ENCODE measurements at places on chromosomes 4 and X.

DNA sequence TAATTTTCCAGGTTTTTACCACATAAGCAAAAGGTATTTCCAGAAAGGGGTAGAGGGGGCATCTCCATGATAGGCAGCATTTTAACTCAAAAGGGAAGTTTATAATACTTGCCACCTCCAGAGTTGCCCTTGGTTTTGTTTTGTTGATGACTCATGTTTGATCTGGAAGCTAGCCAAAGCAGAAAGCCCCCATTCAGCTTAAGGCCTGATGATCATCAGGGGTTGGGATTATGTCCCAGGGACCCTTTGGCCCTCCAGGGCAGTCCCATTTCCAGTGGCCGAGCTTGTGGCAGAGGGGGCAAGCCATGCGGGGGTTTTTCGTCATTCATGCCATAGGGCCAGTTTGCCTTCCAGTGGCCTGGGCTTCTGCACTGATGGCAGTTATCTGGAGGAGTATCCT is 143.0 kb upstream of the PLAC1 start:
- DNase-seq: no peak

DNA sequence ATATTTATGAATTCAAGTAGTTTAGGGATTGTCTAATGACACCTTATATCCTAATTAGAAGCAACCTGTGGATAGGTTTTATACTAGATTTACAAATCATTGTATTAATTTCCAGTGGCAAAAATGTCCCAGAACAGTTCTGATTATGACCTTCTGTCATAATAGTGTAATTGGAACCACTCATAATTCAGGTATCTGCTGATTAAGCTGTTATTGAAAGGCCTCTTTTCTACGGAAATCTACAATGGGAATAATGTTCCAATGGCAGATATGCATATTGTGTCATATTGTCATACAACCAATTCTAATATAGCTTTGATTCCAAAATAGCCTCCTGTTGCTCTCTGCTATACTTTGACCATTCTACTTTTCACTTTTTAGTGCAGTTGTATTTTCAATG is 19.0 kb downstream of the MMRN1 start:
- DNase-seq: no peak

- no peak for DNase-seq
Observed at GRCh38 chrX:24026432-24026831, 554 bp downstream of the KLHL15 start.

DNA sequence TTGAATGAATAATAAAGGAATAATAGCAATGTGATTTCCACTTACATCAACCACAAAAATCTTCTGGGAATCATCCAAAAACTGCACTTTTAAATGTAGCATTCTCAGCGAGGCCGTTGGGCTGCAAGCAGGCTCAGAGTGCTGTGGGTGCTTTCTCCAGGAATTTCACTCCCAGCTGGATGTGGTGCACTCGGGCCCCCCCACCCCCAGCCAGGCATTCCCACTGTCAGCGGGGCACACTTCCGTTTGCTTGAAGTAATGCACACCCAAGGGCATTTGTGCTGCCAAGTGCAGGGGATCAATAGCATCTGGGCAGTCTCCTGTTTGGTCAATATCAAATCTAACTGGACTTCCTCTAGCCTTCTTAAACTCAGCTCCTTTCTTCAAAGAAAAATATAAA is at the start of gene FRMD7:
Gene FRMD7 (minus strand): TSS at position 278 of the 400 bp plus-strand sequence. CDS start 176 bp downstream, at position 102.
- no peak for DNase-seq

DNA sequence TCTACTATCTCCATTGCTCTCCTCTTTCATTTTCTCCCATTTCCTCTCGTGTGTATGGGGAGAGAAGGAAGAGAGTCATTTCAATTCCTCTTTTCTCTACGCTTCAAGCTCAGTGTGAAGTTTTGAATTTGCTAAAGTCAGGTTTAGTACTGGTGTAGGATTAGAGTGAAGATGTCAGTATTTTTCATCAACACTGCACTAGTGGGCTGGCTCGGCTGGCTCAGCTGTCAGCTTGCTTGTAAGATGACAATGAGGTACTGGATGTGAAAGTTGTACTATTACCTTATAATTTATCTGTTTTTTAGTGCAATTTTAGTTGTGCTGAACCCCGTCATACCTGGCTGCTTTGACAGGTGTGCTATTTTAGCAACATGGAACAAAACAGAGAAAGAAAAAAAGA is 2.1 kb upstream of the SH2D1A start:
- no peak for DNase-seq

DNA sequence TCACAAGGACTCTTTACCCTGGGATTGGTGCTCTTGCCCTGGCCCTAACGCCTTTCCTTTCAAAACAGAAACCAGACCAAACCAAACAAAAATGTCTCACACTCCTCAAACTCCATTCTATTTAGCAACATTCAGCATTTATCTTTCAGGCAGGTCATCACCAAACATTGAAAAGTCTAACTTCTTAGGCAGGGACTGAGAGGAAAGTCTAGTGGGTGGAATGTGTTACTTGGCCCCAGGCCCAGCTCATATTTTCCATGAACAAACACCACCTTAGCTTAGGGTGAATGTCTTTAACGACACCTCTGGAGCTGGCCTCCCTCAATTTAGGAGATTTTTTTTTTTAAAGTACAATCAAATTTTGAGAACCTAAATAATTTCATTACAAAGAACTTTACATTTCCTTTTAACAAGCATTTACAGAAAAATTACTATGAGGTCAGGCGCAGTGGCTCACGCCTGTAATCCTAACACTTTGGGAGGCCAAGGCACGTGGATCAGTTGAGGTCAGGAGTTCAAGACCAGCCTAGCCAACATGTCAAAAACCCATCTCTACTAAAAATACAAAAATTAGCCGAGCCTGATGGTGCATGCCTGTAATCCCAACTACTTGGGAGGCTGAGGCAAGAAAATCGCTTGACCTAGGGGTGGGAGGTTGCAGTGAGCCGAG is 10.2 kb upstream of the N4BP2 start:
- no peak for DNase-seq

GRCh38 chr4:162457071-162457865 is 293.5 kb upstream of the FSTL5 start:
- DNase-seq: peak; percentile 85

GRCh38 chr4:40190019-40190418 is 6.8 kb upstream of the RHOH start:
- no peak for DNase-seq

DNA sequence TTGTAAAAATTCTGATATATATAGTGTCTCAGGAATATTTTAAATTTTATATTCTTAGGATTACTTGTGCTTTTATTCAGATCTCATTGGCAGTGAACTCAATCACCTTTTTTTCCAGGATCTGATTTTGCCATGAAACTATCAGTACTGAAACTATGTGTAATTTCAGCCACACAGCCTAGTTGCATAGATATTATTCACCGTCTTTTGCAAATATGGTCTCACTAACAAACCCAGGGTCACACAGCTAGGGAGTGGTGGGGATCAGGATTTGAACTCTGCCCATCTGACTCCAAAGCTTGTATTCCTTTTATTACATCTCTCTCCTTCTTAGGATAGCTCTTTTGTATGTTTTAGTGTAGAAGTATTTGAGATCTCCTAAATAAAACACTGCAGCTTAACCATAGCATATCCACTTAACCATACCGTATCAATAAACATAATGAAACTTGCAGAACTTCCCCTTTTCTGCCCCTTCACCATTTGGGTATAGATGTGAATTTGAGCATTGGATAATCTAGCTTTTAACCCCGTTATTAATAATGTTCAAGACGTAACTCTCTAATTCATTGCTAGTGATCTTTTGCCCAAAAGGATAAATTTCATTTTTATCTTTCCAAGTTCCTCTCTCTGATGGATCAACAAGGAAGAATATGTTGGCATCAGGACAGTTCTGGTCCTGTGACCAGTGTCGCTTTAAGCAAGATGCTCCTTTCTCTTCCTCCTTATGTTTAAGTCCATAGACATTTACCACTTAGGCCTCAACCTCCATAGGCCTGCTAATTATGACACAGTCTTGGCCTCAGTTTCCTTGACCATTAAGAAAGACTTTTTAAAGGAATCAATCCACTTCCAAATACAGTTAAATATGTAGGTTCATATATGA is 74.6 kb downstream of the RAPGEF2 start:
- no peak for DNase-seq

DNA sequence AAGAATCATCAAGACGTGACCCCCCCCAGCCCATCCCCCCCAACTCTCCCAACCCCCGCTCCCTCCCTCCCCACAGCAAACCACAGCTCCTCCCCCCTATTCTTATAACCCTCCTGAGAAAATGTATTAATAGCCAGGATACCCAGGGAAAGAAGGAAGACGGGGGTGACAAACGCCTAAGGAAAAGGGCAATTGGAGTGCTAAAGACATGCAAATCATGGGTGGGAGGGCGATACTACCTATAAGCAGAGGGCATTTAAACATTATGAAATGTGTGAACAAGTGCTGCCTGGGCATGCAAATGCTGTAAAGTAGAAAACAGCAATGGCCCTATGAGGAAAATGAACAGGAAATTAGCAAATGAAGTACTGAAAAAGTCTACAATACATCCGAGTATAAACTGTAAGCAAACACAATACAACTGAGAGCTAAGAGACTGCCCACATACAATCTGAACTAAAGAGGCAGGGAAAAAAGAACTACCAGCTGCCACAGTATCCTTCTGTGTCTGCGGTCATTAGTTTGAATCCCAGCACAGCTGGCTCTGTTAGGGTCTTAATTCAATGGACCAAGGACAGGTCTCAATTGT is 2.4 kb downstream of the CXXC4 start:
- DNase-seq: peak; percentile 13

- no peak for DNase-seq
Observed at GRCh38 chr4:54276641-54277430, 47.7 kb downstream of the PDGFRA start.

DNA sequence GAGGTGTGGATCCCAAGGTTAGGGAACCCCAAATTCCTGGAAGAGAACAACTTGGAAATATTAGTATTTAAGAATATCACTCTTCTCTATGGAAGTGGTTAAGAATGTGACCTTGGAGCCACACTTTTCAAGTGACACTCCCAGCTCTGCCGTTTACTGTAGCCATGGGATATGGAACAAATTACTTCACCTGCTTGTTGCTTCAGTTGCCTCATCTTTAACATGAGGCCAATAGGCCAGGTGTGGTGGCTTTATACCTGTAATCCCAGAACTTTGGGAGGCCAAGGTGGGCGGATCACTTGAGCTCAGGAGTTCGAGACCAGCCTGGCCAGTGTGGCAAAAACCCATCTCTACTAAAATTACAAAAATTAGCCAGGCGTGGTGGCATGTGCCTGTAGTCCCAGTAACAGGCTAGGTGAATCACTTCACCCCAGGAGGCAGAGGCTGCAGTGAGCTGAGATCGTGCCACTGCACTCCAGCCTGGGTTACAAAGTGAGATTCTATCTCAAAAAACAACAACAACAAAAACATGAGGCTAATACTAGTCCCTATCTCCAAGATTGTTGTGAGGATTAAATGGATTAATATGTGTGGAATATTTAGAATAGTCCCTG is 13.0 kb downstream of the IL13RA1 start:
- DNase-seq: no peak

GRCh38 chr4:74624351-74625151 is 169.8 kb downstream of the BTC start:
- DNase-seq: peak; percentile 89

DNA sequence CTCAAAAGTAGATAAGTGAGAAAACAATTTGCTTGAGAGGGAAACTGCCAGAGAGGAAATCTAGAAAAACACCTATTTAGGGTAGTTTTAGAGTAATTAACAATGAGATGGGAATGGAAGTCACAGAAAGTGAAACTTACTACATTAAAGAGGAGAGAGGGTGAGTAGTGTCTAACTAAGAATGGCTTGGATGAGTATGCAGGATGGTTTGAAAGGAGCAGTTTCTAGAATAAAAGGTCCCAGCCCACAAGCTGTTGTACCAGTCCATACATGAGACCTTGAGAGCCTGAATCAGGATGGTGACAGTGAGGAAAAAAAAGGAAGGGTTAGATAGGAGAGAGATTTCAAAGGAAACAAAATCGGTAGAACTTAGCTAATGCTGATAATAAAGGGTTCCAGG is 1.3 kb downstream of the GAR1 start:
- no peak for DNase-seq

- DNase-seq: no peak
Observed at GRCh38 chr4:15400981-15401671, 26.7 kb upstream of the C1QTNF7 start.
